GOT3 (cell line): ENCODE measurements at places on chromosomes 3 and 15.

DNA sequence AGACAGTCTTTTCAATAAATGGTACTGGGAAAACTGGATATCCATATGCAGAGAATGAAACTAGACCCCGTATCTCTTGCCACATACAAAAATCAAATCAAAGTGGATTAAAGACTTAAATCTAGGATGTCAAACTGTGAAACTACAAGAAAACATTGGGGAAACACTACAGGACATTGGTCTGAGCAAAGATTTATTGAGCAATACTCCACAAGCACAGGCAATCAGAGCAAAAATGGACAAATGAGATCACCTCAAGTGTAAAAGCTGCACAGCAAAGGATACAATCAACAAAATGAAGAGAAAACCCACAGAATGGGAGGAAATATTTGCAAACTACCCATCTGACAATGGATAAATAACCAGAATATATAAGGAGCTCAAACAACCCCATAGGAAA, 38.4 kb upstream of the MBNL1 start:
- DNase-seq, result no peak

- DNase-seq, result no peak
Observed at GRCh38 chr15:68704496-68705021, 116.1 kb downstream of the ANP32A start.

- DNase-seq, result no peak
Observed at GRCh38 chr3:69288161-69288895, 97.6 kb downstream of the FRMD4B start.

DNA sequence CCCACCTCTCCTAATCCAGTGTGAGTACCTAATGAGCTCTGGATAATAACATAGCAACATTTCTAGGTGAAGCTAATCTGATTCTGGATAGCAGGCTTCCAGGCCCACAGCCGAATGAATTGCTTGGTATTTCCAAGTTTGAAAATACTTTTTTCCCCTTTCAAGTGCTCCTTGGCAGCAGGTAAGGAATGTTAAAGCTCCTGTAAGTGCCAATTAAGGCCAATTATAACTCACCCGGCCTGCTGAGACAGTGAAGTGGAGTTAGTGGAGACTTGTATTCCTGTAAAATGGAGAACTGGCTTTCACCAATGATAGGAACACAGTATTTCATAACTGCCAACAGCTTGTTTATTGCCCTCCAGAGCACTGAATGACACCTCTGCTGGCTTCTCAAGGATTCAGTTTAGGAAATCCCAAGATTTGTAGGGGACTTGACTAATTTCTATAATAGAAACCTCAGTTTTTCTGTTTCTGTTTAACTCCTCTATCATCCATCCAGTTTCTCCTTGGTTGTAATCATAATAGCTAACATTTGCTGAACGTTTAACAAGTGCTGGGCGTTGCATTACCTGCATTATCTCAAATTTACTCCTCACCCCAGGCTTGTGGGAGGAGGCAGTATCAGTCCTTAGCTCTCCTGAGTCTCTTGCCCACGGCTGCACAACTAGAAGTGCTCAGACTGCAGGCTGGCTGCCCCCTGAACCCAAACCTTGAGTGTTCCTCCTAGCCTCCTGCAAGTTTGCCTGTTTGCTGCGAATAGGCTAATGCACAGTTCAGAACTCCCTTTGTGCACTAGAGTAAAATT, 52.7 kb upstream of the SCAANT1 start:
- no peak for DNase-seq

- no peak for DNase-seq
Observed at GRCh38 chr3:73509816-73510215, 114.9 kb downstream of the PDZRN3 start.

GRCh38 chr3:101633186-101633585, 43.7 kb downstream of the ZBTB11 start:
- DNase-seq, result no peak

- no peak for DNase-seq
Observed at GRCh38 chr15:57364282-57365007, 11.9 kb upstream of the CGNL1 start.

- no peak for DNase-seq
Observed at GRCh38 chr3:179526989-179527391, 35.7 kb upstream of the ACTL6A start.

GRCh38 chr3:29189328-29189727, 91.5 kb upstream of the RBMS3 start:
- no peak for DNase-seq

- DNase-seq, result no peak
Observed at GRCh38 chr3:84727616-84728015, 231.2 kb upstream of the CADM2 start.

DNA sequence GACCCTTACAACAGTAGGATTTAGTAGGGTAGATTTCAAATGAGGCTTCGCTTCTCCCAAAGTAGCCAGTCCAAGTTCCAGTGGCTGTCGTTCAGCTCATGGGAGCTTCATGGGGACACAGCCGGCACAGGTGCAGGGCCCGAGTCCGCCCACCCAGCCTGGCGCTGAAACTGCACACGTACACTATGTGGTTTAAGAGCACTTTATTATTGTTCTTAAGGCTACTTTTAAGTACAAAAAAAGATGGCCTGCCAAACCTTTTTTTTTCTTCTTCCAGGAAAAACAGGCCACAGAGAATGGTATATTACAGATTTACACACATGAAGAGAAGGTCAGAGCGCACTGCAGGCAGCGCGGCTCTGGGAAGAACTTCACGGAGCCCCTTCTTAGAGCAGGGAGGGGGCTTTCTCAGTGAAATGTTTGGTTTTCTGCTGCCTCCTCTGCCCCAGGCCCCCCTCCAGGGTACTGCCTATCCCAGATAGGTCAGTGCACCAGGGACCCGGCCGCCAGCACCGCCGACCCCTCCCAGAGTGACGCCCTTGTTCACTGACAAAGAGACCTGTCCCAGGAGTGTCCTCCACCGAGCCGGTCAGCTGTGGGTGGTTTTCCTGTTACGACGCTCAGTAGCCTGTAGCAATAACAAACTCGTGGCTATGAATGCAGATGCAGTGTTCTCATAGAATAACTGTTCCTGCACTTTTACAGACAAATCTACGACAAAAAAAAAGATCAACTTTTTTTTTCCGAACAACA, 87.7 kb downstream of the VGLL4 start:
- no peak for DNase-seq

DNA sequence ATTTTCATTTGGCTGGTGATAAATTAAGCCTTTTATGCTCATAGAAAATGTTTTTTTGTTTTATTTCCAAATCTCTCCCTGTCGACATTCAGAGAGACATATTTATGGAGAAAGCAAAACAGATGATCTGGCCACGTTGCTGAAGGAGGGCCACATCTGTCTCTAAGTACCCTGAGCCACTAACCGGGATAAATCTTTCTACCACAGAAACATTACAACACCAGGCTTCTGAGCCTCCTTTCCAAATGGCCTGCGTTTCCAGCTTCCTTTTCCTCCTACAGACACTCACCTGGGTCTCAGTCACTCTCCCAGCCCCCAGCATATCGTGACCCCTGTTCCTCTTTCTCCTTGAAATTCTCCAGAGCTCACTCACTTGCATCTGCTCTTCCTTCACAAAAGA, 161.0 kb downstream of the ARRDC4 start:
- no peak for DNase-seq

- no peak for DNase-seq
Observed at GRCh38 chr15:60212536-60212935, 185.2 kb downstream of the ANXA2 start.

DNA sequence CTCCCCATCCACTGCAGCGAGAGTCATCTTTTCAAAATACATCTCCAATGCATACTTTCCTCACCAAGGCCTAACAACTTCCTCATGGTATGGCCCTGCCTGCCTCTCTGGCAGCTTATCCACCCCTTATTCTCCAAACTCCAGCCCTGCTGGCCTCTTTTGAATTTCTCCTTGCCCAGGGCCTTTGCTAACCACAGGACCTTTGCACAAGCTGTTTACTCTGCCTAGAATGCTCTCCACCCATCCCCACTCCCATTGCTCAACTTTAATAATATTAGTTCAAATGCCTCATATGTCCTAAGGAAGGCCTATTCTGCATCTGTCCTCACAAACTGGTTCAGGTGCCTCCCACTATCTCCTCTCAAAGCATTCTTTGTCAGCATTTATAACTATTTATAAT, 230.7 kb downstream of the CADPS start:
- DNase-seq, result no peak

DNA sequence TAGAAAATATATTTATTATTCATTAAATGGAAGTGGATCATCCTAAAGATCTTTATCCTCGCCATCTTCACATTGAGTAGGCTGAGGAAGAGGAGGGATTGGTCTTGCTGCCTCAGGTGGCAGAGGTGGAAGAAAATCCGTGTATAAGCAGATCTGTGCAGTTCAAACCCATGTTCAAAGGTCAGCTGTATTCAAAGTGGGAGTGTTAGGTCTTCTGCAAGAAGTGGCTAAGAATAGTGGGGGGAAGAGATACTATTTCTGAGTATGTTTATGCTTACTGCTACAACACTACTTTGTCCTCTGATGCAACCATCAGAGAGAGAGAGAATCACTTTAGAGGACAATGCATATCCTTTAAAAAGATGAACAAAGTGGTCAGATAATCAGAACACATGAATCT, 39.5 kb downstream of the YEATS2 start:
- DNase-seq, result no peak

- DNase-seq, result no peak
Observed at GRCh38 chr15:77012868-77013267, 17.9 kb downstream of the PSTPIP1 start.

GRCh38 chr3:15326673-15327072, 5.7 kb downstream of the SH3BP5 start:
- DNase-seq, result no peak

- no peak for DNase-seq
Observed at GRCh38 chr3:43785551-43785950, 94.8 kb downstream of the ABHD5 start.

DNA sequence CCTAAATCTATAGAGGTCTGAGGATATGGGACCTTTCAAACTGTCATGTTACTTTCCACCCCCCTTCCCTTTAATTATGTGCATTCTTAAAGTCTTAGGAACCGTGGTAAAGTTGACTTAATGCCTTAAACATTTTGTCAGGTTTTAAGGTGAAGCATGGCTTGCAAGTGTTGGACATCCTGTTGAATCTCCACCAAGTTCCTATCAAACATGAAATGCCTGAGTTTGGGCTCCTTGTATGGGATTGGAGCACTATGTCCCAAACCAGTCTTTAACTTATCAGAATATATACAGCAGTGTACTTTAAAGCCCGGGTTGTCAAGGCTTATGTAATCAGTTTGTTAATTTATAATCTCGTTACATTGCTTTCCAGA, 1.1 kb downstream of the SNRK start:
- DNase-seq, result no peak

- DNase-seq, result no peak
Observed at GRCh38 chr3:120503727-120504616, 53.2 kb upstream of the FSTL1 start.

DNA sequence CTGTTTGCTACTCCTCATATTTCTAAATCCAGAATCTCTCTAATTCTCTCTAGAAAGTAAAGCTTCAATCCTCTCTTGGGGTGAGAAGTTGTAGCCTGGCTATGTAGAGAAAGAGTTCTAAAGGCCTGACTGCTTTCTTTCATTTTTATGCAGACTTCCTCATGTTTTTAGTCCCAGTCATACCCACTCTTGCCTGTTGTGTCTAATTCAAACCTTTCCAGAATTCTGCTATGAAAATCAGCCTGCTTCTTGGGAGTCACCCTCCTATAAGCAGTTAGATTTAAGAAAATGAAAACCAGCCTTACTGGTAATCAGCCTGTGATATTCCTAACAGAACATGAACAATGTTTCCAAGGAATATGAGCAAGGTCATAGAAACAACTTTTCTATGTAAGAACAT, 14.8 kb upstream of the ZNF639 start:
- no peak for DNase-seq

DNA sequence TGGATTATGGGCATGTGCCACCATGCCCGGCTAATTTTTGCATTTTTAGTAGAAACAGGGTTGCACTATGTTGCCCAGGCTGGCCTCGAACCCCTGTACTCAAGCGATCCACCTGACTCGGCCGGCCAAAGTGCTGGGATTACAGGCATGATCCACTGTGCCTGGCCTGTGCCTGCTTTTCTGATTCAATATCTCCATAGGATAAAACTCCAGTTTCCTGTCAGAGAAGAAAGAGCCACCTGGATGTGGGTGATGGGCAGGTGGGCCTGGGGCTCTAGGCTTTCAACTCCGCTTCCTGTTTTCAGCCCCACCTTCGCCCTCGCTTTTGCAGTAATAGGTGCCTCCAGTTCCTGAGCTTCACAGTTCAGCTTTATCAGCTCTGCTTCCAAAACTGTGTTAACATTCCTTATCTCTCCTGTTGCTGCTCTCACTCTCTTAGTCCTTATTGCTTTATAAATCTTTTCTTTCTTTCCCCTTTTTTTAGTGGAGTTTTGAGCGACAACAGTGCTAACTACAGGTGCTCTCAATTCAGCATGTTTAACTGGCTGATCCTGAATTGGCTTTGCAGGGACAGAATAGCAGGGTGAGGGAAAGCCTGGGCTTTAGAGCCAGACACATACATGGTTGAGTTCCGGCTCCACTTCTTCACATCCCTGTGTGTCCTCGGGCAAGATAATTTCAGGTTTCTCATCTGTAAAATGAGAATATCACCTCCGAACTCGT, 21.1 kb upstream of the PDE8A start:
- DNase-seq, result no peak

DNA sequence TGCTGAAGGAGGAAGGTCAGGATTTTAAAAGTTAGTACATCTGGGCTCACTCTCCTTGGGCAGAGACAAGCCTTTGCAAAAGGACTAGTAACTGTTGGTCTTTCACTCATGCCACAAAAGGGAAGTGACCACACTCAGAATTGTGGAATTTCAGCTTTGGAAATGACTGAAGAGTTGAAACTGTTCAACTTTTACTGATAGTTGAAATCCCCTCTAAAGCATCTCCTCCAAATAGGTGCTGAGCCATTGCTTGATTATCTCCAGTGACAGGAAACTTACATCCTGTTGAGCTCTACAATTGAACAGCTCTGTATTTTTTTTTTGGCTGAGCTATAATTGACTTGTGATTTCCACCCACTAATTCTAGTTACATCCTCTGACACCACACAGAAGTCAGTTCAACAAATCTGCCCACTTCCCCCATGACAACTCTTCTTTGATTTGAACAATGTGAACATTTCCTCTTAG, 254.8 kb upstream of the TPRG1 start:
- no peak for DNase-seq
